Vagina (tissue), 2 donors: ENCODE measurements at places on chromosomes 16 and 17.
A peak's percentile ranks its signal among the peaks of the same experiment; 100 is the strongest.

GRCh38 chr17:80308692-80309517 is 48.3 kb downstream of the RNF213 start:
- DNase-seq = no peak

GRCh38 chr16:1926271-1926670 is 8.1 kb upstream of the HS3ST6 start:
- no peak for DNase-seq

DNA sequence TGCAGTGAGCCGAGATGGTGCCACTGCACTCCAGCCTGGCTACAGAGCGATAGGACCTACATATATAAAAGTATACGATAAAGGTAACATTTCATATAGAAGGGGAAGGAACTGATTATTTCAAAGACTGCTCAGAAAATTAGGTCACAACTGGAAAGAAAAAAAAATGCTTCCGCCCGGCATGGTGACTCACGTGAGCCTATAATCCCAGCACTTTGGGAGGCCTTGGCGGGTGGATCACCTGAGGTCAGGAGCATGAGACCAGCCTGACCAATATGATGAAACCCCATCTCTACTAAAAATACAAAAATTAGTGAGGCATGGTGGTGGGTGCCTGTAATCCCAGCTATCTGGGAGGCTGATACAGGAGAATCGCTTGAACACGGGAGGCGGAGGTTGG is 7.8 kb downstream of the TEX14 start:
- DNase-seq = no peak

GRCh38 chr17:21495281-21495680 is 119.1 kb downstream of the KCNJ12 start:
- peak; percentile 56 for DNase-seq

DNA sequence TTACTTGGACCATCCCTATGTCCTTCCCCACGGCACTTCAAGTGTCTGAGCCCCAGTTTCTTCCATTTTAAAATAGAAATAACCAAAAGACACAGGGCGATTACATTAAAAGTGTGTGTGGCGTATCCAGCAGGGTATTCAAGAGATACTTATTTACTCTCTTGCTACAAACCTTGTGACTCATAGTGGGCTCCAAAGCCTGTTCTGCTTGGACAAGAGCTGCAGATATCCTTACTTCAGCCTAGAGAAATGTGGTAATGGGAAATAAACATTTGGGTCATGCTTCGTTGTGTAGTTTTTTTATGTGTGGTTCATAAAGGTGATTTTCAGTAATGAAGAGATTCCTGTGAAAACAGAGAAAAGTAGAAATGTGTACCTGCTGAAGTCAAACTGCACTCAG is 288.9 kb upstream of the CDH11 start:
- DNase-seq = no peak

- DNase-seq = no peak
These were observed 64.2 kb upstream of the COX10 start for GRCh38 chr17:14004927-14005620.

GRCh38 chr17:40089077-40089895 is 11.1 kb downstream of the NR1D1 start:
- DNase-seq = no peak

DNA sequence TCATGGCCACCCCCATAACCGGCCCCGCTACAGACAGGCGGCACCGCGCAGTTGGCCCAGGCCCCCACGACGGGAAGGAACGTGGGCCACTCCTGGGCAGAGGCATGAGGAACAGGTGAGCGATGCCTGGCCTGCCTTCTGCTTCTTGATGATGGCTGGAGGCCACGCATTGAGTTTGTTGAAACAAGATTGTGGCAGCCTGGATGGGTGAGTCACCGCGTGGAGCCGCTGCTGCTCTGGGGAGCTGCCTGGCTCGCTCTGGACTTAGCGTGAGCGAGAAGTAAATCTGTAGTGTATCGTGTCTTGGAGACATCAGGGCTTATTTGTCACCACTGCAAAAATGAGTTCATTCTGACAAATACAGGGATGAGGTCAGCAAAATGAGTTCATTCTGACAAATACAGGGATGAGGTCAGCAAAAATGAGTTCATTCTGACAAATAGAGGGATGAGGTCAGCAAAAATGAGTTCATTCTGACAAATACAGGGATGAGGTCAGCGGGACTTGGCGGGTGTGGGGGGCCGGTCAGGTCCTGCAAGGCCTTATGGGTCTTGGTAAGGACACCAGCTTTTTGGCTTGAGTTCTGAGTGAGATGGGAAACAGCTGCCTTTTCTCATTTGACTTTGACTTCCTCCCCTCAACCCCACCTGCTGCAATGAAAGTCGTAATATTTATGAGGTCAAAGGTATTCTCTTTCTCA is 93.0 kb downstream of the SEC14L1 start:
- DNase-seq = no peak

- no peak for DNase-seq
These were observed 33.5 kb downstream of the TK2 start for GRCh38 chr16:66516509-66516807.

- no peak for DNase-seq
These were observed 133.2 kb downstream of the MSI2 start for GRCh38 chr17:57389473-57389872.

DNA sequence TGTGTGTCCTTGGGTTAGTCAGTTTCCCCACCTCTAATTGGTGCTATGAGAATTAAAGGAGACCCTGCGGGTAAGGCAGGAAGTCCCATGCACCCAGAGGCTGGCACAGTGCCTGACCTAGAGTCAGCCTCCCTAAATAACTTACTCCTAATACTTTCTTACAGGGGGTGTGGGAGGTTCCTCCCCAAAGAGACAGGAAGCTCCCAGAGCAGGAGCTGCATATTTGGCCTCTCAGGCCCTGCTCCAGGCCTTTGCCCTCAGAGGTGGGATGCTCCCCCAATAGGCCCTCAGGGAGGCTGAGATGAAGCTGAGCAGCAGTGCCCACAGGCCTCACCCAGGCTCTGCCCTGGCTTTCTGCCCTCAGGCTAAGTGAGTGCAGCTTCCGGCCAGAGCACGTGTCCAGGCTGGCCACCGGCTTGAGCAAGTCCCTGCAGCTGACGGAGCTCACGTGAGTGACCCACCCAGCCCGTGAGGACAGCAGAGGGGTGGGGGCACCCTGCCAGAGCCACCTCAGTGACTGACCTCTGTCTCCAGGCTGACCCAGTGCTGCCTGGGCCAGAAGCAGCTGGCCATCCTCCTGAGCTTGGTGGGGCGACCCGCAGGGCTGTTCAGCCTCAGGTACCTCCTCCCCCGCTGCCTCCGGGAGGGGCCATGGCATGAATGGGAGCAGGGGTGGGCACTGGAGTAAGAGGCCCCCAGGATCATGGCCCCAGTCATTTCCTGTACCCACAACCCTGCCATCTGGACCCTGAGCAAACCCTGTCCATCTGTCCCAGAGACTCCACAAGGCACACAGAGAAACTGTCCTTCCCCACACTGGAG is 31.1 kb upstream of the CPNE2 start:
- no peak for DNase-seq

DNA sequence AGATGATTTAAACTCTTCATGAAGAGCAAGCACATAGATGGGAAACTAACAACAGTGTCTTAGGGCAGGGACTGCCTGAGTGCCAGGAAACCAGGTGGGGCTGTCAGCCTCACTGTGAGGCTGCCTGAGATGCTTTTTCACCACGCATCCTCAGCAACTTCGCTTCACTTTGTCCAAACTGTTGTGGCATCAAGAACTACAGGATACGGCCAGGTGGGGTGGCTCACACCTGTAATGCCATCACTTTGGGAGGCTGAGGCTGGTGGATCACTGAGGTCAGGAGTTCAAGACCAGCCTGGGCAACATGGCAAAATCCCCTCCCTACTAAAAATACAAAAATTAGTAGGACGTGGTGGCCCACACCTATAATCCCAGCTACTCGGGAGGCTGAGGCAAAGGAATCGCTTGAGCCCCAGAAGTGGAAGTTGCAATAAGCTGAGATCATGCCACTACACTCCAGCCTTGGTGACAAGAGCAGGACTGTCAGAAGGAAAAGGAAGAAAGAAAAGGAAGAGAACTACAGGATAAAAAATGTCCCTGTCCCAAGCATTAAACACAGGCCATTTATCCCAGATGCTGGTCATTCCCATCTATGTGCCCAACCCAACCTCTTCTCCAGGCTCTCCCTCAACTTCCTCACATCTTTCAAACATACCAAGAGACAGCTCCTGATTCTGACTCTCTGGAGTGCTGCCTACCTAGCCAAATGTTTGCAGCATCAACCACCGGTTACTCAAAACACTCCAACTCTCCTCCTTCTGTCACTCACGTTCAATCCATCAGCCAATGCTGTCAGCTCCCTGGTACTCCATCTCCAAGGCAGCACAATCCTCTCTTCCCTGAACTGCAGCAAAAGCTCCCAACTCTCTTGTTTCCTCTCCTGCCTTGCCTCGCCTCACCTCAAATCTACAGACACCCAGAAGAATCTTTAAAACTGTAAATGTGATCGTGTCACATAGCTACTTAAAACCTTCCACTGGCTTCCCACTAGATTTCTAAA is 1.6 kb downstream of the EIF4A3 start:
- DNase-seq = no peak

- no peak for DNase-seq
These were observed 1.3 kb upstream of the CDH3 start for GRCh38 chr16:68643847-68644246.

- DNase-seq = no peak
These were observed 28.4 kb downstream of the KDM8 start for GRCh38 chr16:27231692-27232060.

- no peak for DNase-seq
These were observed 7.4 kb downstream of the MAF start for GRCh38 chr16:79593074-79593531.

DNA sequence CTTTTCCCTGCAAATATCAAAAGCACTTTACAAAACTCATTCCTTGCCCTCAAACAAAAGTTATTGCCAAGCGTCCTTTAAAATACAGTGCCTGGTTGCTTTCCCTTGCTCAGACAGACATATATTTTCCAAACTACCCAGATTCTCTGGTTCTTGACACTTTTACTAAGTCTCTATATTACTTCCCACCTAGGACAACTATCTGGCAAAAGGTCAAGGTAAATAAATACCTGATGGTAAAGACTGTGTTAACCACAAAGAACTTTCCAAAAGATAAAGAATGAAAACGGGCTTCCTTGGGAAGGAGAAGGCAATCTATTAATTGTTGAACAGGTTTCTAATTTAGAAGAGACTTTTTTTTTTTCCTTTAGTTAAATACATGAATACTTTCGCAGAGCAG is 1.9 kb downstream of the HS3ST3A1 start:
- no peak for DNase-seq

GRCh38 chr17:3683054-3683511 is 12.9 kb downstream of the P2RX5 start:
- no peak for DNase-seq

- DNase-seq = no peak
These were observed 17.4 kb downstream of the ADGRG1 start for GRCh38 chr16:57645691-57646387.

- DNase-seq = no peak
These were observed 114.3 kb downstream of the WWOX start for GRCh38 chr16:78213751-78214150.

DNA sequence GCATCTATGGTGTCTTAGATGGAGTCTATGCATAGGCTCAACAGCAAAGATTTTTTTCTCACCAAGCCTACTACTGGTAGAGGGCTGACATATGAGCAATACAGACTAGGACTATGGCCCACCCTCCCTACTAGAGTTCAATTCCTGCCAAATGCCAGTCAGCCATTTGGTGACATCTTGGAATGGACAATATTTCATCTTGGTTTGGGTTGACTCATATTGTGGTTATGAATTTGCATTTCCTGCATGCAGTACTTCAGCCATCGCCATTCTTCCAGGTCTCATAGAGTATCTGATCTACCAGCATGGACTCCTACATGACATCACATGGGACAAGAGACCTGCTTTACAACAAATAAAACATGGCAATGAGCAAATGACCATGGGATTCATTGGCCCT is 778.1 kb upstream of the SOX9 start:
- no peak for DNase-seq

GRCh38 chr16:17836868-17837602 is 366.3 kb upstream of the XYLT1 start:
- DNase-seq = no peak

DNA sequence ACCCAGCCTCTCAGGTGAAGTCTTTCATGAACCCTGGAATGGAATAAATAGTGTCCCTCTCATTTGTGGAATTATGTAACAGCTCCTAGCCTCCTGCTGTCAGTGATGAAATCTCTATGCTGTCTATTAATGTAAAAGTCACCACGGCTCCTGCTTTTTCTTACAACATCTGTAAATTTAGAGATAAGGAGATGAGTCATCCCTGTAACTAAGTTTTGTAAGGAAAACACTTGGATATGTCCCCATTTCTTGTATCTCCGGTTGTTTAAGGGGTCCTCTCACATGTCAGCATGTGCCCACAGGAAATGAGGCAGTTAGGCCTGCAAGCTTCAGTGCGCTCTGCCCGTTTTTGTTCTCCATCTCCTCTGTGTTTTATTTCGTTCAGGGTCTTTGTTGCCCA is 2.8 kb upstream of the NAT9 start:
- no peak for DNase-seq

DNA sequence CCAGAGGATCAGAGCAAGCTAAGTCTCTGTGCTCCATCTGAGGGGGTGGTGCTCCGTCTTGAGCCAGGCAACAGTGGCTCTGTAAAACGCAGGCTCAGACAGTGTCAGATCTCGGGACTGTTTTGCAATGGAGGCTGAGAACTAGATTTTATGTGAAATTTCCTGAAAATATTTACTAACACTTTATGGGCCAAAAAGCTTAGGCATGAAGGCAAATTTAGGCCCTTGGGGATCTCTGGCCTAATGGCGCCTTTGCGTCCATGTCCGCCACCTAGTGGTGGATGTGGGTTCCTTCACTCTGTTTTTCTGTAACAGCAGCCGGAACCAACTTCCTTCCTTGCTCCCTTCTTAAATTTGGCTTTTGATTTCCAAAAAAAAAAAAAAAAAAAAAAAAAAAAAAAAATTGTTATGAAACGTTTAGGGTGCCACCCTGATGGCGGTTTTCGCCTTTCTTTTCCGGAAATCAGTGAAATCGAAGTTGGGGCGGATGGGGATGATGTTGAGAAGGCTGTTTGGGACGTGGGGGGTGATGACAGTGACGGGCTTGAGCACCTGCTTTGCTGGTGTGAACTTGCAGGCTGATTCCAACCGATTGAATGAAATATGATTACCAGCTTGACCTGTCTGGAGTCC is 14.0 kb upstream of the ELAC2 start:
- no peak for DNase-seq

DNA sequence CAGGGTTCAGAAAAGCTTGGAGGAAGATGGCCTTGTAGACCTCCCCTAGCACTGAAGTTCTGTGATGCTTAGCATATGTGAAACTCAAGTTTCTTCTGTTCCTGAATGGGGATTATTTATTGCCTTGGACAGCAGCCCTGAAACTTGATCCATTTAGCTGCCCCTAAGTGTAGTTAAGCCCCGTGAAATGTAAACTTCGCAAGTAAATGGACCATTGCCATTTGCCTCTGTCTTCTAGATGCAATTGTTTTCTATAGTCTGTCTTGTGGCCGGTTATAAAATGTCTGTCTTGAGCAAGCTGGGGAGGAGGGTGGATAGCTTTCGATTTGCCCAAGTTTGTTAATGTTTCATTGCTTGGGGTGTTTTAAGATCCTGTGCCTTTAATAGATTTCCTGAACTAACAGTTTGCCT is 261.8 kb downstream of the CDH13 start:
- no peak for DNase-seq

GRCh38 chr16:64004116-64004515 is 1117.7 kb downstream of the CDH11 start:
- DNase-seq = no peak
